Caco-2 (cell line): ENCODE measurements at places on chromosomes 6 and 20.

DNA sequence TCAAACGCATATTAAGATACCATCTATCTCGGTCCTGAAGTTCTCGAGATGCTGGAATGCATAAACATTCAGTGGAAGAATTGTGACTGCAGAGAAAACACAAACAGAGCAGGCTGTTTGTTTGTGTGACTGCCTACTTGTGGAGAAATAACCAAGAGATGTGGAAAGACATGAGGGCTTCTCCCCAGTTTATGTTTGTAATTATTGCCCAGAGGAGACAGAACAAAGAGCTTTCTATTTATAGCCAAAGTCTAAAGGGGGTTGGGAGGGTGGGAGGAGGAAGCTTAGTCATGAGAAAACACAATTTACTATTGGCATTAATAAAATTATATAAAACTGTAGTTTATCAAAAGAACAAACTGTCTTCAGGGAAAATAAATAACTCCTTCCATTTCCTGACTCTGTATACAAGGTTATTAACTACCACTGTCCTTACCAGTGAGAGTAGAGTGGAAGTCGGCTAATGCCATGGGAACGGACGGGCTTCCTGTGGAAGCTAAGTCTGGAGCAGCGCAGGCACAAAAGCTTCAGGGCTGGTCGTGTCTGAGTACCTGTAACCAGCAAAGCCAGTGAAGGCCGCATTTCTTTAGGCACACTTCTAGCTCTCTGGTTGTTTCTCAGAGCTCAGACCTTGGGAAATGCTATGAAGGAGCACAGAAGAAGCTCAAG is 200.2 kb upstream of the SUPT3H start:
- DNase-seq: no peak

DNA sequence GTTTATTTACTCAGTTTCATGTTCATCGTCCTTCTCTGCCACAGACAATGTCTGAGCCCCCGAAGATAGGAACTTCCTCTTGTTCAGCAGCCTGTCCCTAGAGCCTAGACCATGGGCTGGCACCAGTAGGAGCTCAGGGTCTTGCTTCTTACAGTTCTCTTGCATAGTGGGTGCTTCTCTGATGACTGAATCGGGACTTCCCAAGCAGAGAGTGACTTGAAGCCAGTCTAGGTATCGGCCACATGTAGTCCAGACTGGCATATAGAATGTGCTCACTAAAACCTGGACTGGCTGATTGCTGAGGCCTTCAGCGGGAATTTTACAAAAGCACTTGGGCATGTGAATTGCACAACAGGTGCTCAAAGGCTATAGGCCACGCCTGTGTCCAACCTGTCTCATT is 52.0 kb downstream of the PRDM1 start:
- no peak for DNase-seq

DNA sequence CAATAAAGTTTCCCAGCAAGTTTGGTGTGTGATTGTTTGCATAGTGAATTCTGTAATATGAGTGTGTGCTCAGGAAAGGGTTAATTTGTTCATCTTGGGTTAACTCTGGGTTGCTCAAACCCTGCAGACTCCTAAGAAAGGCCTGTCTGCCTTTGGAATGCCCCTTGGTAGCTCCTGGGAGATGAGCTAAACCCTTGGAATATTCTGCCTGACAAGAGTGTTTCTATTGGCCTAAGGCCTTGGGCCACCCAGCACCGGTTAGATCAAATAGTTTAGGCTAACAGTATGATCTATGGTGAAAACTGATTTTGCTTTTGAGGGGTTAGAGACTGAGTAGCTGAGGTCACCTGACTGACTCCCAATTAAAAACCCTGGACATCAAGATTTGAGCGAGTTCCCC is 248.3 kb downstream of the GRM1 start:
- no peak for DNase-seq

GRCh38 chr6:141394565-141395051 is 738.1 kb upstream of the GJE1 start:
- no peak for DNase-seq

DNA sequence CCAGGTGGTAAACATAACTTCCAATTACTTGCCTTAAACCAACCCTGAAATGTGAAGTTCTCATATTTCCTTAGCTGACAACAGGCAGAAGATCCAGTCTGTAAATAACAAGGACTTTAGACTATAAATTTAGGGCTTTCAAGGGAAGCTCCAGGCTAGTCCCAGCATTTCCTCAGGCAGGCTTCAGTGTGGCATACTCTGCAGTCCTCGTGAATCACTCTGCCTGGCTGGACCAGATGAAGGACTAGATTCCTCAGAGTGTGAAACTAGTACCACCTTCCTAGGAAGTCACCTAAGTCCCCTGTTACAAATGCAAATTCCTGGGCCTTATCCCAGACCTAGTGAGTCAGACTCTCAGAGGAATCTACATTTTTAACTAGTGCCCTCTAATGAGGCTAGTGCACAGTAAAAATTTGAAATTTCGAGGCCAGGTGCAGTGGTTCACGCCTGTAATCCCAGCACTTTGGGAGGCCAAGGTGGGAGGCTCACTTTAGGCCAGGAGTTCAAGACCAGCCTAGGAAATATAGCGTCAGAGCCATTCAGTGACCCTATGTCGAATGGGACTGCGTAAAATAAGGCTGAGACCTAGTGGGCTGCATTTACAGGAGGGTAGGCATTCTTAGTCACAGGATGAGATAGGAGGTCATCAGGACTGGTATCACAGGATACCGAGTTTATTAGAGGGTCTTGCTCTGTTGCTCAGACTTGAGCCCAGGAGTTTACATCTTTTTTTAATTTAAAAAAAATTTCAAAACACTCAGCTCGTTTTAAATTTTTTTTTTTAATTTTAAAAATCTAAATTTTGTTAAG is 279.6 kb upstream of the JARID2 start:
- no peak for DNase-seq

DNA sequence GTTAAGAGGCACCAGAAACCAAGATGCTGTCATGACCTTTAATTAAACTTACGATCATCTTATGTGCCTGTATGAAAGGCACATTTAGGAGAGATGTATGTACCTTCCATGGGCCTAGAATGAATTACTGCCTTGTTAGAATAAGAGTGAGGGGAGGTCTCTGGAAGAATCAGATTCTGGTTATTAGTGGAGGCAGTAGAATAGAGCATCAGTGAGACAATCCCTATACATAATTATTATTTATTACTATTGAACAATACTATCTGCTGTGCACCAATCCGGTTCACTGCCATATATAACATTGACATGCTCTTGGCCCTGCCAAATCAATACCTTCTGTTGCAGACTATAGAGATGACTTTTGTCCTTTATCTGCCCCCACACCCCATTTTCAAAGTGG is 776.5 kb downstream of the DHX35 start:
- no peak for DNase-seq

DNA sequence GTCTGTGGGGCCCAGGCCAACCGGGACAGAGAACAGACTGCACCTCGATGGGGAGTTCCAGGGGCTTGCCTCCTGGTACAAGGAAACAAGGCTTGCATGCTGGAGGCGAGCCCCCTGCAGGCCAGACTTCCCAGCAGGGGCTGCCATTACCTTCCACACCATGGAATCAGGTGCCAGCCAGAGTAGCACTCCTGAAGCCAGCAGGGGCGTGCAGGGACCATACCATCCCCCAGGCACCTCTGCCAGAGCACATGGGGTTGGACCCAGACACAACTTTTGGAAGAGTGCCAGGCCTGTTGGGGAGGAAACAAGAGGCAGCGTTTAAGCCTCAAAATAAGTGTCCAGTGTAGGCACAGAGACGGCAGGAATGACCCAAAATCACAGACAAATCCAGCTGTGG is 6.5 kb downstream of the DDO start:
- no peak for DNase-seq

DNA sequence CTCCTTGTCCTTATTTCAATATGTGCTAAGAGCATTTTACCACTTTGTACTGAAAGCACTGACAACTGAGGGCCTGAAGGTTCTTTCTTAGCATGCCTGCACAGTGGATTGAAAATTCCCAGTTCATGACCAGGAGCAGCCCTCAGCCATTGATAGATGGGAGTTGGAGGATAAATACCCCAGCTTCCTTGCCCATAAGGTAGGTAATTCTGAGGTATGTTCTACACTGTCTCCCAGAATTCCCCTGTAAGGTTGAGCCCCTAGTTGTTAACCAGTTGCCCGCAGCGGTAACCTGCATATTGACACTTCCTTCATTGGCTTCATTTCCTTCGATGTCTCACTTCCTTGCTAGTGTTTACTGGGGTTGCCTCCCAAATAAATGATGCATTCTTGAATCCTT is 162.0 kb downstream of the CDC5L start:
- no peak for DNase-seq

- no peak for DNase-seq
These were observed 56.3 kb downstream of the RGS17 start for GRCh38 chr6:153074761-153075160.

- no peak for DNase-seq
These were observed 5.7 kb downstream of the KCNK5 start for GRCh38 chr6:39223555-39223954.

- no peak for DNase-seq
These were observed 83.0 kb downstream of the HFE start for GRCh38 chr6:26170181-26170580.

DNA sequence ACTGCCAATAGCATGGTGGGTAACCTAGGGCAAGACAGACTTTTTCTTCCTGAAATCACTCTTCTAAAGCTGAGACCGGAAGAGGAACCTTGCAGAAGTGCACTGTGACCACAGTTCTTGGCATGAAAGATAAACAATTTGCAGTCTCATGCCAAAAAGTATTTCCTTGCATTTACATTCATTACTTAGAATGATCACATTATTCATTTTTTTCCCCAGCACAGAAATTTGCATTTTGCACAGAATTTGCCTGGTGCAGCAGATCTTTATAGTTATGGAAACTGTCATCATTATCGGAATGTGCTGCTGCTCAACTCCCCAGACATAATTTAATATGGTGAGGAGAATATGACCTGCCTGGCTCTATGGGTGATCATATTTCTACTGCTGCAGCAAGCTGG is 42.2 kb upstream of the EDN3 start:
- DNase-seq: no peak

DNA sequence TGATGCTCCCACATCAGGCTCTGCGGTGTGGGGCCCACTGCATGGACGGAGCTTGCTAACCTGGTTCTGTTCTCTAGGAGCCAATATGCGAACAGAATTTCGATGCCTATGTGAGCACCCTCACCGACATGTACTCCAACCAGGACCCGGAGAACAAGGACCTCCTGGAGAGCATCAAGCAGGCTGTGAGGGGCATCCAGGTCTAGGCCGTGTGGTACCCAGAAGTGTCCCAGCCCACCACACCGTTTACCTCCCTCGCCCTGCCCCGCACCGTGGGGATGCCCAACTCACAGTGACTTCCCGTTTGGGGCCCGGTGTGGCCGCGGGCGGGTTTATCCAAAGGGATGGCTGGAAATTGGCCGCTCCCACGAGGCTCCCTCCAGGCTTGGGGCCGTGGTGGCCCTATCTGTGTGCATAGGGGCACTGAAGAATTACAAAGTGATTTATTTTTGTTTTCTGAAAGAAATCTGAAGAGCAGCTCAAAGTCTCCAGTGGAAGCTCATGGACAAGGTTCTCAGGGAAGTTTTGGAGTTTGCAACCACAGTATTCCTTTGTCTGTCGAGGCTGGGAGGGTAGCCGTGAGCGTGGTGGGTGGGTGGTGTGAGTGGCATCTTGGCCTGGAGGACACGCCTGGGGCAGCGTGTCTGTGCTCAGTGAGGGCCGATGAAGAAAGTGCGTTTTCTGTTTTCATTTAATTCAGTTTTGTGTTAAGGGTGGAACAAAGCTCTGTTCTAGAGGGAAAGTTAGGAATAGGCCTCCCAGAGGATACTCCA is 15.1 kb upstream of the PCMTD2 start:
- DNase-seq: no peak

- DNase-seq: no peak
These were observed 795 bp downstream of the MMP24OS start for GRCh38 chr20:35277127-35277526.

GRCh38 chr6:152529369-152529768 is 107.8 kb downstream of the SYNE1 start:
- no peak for DNase-seq

DNA sequence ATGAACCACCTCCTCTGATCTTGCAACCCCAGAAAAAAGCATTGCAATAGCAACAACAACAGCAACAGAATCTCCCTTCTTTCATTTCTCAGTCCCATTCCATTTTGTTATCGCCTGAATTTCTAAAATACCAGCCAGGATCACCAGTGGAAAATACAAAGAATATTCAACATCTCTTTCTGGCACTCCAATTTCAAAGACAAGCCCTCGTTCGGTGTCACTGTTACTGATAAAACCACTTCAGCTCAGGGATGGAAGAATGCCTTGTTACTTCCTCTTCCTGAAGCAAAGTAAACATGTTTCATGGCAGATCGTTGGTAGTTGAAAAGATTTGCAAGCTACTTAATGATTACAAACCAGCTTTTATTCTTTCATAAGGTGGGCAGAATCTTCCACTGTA is 94.0 kb upstream of the SPTLC3 start:
- no peak for DNase-seq

DNA sequence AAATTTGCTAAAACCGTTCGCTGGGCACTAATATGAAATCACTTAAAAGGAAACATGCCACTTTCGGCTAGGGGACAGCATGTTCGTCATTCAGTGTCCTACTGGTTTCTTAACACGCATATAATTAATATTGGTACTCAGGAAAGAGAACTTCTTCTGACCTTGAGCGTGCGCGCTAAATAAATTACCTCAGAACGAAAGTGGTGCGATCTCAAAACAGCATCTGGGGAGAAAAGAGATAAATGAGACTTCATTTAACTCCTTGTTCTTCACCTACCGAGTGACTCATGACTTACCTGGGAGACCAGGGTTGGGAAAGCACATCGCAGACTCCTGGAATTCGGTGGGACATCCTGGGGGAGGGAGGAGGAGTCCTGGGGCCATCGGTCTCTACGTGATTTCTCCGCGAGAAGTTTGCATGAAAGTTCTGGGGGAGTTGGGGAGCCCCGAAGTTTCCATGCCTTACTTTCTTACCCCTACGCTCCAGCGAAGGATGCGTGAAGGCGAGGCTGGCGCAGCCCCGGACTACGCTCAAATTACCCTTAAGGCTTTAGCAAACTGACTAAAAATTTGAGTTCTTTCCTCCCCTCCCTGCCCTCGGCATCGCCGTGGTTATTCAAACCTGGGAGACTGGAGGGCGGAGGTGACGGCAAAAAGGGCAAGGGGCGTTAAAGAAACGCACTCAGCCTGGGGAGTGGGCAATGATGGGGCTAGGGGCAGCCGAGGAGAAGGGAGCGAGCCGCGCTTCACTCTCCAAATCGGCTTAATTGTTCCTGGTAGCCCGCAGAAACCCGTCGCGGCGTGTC is 1.1 kb upstream of the BEND6 start:
- DNase-seq: peak; percentile 3

- DNase-seq: no peak
These were observed 914.5 kb downstream of the EYS start for GRCh38 chr6:64792534-64792933.

DNA sequence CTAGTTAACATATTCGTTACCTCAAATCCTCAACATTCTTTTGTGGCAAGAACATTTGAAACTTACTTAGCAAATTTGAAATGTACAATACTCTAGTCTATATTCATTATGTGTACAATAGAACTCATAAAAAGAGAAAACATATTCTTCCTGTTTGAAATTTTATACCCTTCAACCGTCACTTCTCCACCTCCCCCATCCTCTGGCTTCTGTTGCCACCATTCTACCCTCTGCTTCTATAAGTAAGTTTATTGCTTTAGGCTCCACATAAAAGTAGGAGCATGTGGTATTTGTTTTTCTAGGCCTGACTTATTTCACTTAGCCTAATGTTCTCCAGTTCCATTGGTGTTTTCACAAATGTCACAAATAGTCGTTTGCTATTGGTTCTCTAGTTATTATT is 205.3 kb downstream of the TENT5A start:
- no peak for DNase-seq

- no peak for DNase-seq
These were observed 92.9 kb downstream of the GJA10 start for GRCh38 chr6:89987140-89987539.
